ENCODE measurements at places on chromosomes 1 and 21.

GRCh38 chr21:45080232-45080631, 5.9 kb downstream of the ADARB1 start:
- no peak for DNase-seq

DNA sequence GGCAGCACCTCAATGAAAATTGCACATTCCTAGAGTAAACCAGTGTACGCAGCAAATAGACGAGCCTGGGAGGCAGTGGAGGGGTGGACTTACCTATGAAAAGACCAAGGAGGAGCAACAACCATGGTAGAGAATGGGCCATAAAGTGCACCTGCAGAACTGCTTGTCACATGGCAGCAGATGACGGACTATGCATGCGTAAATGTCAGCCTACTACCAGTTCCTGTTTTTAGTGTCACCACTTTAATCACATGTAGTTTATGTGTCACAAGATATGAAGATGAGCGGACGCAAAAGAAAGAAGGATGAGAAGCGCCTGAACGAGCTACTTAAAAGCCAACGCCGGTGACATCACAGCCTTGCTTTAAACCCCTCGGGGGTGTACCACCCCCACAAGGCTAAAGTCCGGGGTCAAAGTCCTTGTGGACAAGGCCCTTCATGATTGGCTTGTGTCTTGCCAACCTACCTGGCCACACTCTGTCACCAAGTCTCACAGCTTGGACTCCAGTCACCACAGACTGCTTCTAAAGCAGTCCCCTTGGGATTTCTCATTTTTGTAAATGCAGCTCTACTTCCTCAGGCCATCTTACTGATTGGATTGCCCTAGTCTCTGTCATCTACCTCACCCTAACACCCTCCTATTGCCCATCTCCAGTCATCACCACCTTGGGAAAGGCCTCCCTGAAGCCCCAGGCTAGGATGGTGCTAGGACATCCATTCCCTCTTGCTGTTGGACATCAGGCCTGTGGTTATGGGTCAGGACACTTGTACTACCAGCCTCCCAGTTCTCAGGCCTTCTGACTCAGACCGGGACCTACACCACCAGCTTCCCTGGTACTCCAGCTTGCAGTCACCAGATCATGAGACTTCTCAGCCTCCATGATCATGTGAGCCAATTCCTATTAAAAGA, 6.0 kb upstream of the LY9 start:
- no peak for DNase-seq

DNA sequence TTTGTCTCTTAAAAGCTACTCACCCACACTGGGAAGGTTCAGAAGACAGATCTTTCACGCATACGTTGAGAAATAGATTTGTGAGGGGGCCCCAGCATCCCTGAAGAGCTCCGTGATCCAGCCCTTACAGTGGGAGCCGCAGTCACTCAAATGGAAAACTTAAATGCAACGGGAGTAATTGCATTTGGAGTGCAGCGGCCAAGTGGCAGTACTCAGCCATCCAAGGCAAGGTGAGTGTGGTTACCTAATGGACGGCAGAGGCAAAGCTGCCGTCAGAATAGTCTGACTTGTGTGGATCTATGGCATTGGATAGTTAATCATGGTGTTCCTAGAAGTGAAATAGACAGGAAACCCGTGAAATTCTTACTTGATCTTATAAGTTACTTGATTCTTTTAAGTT, 5.1 kb downstream of the SPSB1 start:
- DNase-seq, result no peak

DNA sequence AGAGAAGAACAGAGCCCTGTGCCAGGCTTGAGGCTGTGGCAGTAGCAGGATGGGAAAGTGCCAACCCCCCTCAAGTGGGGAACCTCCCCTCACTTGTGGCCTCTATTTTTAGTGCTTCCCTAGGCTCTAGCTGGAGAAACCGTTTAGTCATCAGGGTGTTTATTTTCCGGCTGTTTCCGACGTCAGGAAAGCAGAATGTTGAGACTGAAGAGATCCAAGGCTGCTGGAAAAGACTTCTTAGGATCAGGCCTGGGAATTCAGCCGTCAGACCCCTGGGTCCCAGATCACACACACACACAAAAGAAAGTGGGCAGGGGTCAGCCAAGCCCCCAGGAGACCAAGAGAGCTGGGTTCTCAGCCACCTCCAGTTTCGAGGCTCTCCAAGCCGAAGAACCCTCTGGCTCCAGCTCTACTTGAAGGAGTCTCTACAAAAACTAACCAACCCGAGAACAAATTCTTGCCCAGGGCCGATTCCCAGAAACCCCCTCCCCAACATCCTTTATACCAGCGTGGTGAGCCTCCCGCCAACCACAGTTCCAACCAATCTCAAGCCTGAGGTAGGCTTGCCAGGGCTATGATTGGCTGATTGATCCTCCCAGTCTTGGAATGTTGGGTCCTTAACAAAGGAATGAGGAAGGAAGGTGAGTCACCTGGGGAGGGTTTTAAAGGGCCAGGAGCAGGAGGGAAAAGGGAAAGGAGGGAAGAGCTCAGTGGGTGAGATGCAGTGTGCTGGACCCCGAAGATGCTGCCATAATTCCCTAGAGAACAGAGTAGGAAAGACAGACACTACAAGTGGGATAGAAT, 2.5 kb upstream of the MEF2D start:
- no peak for DNase-seq

GRCh38 chr21:41775149-41775472, 8.3 kb upstream of the RIPK4 start:
- no peak for DNase-seq

DNA sequence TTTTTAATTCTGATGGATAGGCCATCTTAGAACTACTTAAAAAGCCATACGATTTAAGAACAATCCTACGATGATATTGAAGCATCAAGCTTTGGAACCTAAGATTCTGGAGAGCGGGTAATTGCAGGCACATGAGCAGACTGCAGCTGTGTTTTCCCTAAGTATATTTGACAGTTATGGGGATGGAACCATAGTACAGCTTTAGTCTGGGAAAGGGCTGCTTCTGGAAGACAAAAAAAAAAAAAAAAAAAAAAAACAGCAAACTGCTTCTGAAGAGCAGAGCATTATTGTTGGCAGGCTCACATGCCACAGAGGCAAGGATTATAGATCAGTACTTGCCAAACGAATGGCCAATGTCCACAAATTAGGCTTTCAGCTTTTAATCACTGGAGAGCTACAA, 1618.7 kb downstream of the AMY1C start:
- no peak for DNase-seq

GRCh38 chr1:60791226-60791625, 291.1 kb upstream of the NFIA start:
- no peak for DNase-seq

- no peak for DNase-seq
Measured at GRCh38 chr1:26941311-26941710, 19.0 kb downstream of the KDF1 start.

GRCh38 chr1:189939967-189940366, 537.7 kb downstream of the BRINP3 start:
- DNase-seq, result no peak

DNA sequence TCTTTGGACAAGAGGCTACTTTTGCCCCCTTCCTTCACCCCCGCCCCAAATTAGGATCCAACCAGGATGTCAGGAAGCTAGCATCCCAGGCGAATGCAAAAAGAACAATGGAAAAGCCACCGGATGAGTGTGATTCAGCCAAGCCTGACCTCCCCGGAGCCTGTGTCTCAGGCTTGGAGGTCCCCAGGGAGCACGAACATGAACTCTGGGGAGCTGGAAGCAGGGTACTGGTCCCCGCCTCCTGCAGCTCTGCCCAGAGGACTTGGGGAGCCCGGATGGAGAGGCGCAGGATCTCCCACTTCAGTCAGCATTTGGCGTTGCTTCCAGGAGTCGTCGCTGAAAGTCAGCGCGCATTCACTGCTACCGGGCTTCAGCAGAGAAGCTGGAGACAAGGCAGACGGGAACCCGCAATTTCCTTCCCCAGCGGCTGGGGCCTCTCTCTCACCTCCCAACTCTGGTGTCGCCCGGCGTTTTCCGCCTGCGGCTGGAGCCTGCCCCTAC, 1.8 kb upstream of the TBX15 start:
- no peak for DNase-seq

DNA sequence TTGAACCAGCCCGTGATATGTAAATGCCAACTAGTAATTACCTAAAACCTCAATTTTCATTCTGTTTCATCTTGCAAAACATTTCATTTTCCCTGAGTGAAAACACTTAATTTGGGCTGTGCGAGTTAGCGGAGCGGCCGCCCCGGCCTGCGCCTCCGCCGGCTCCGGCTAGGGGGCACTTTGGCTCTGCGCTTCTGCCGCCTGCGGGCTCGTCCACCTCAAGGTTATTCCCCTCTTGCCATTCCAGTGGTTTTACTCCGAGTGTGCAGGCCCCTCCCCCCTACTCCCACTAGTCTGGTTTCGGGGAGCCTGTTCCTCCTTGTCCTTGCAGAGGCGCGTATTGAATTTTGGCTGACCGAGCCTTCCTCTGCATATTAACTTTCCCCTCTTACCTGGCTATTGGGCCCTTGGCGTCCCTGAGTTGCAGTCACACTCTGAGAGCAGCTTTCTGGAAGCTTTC, 55.6 kb downstream of the PEX14 start:
- no peak for DNase-seq

- no peak for DNase-seq
Measured at GRCh38 chr1:109796484-109797302, 33.0 kb upstream of the EPS8L3 start.

- DNase-seq, result no peak
Measured at GRCh38 chr1:112557385-112557784, 48.6 kb downstream of the WNT2B start.

DNA sequence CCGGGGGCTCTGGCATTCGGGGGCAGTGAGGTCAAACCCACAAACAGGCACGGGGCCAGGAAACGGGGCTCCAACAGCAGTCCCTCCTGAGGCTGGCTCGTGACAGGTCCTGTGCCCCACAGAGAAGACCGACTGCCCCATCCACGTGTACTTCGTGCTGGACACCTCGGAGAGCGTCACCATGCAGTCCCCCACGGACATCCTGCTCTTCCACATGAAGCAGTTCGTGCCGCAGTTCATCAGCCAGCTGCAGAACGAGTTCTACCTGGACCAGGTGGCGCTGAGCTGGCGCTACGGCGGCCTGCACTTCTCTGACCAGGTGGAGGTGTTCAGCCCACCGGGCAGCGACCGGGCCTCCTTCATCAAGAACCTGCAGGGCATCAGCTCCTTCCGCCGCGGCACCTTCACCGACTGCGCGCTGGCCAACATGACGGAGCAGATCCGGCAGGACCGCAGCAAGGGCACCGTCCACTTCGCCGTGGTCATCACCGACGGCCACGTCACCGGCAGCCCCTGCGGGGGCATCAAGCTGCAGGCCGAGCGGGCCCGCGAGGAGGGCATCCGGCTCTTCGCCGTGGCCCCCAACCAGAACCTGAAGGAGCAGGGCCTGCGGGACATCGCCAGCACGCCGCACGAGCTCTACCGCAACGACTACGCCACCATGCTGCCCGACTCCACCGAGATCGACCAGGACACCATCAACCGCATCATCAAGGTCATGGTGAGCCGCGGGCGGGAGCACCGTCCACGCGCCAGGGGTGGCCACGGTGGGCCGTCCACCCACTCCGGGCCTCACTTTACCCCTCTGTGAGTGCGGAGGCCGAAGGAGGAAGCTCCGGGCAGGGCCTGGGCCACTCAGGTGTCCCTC, 14.2 kb downstream of the COL6A2 start:
- no peak for DNase-seq

GRCh38 chr1:147834181-147834580, 68.4 kb upstream of the GJA8 start:
- no peak for DNase-seq

DNA sequence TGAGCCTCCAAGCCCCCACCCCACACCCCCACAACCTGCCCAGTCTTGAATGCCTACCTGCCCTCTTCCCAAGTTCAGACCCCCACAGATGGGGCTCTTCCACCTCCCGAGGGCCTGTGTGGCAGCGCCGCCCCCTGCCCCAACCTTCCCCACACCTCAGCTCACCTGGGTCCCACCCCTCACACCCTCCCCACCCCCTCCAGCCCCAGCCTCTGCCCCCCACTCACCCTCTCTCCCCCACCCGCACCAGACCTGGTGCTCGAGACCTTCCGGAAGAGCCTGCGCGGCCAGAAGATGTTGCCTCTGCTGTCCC, 9.2 kb downstream of the TNFRSF18 start:
- no peak for DNase-seq

- no peak for DNase-seq
Measured at GRCh38 chr1:59539961-59540681, 243.2 kb downstream of the FGGY start.

- no peak for DNase-seq
Measured at GRCh38 chr1:15027515-15027986, 126.0 kb upstream of the TMEM51 start.

GRCh38 chr1:198387587-198387986, 152.9 kb downstream of the ATP6V1G3 start:
- no peak for DNase-seq

- DNase-seq, result no peak
Measured at GRCh38 chr1:29653034-29653810, 416.9 kb downstream of the PTPRU start.

- DNase-seq, result no peak
Measured at GRCh38 chr1:228162286-228163006, 3.2 kb upstream of the IBA57 start.

DNA sequence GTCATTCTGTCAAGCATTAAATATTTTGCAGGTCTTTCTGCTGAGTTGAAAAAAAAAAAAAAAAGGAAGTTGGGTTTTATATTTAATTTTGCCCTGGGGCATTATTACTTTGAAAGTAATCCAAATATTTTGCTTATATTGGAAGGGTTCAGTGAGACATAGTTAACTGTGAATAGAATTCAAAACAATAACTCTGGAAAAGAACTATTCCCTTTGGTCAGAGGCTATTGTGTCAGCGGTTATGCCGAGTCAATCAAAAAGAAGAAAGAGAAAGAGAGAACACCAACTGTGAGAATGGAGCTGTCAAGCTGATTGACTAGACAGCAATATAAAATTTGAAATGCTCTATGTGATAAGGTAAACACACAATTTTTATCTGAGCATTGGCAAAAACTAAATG, 761.7 kb downstream of the ADGRL2 start:
- no peak for DNase-seq

- DNase-seq, result no peak
Measured at GRCh38 chr21:31078796-31079195, 40.5 kb upstream of the KRTAP19-8 start.

GRCh38 chr1:183580281-183580682, 10.0 kb downstream of the NCF2 start:
- DNase-seq, result peak; percentile 61

GRCh38 chr1:241331328-241332036, 25.5 kb downstream of the RGS7 start:
- no peak for DNase-seq

- DNase-seq, result no peak
Measured at GRCh38 chr21:41966041-41966833, 12.4 kb upstream of the C2CD2 start.

- no peak for DNase-seq
Measured at GRCh38 chr1:10070206-10070605, 37.4 kb downstream of the UBE4B start.

- peak; percentile 60 for DNase-seq
Measured at GRCh38 chr1:116498789-116499628, 71.8 kb downstream of the CD58 start.

GRCh38 chr1:160981584-160982411, 27.2 kb upstream of the ITLN2 start:
- DNase-seq, result no peak

DNA sequence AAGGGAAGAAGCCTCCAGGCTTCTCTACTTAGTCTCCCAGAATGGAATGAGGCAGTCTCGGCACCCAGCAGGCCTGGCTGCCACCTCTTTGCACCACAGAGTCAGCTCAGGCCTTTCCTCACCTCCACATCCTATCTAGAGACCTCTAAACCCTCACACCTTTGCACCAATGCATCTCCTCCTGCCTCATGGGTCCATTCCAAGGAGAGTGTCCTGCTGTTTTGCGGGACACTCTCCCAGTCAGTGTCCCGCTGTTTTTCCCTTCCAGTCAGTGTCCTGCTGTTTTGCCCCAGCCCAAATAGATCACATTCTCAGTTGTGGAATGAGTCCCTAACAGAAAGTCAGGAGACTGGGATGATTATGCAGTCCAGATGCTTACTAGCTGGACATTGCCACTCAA, 185.6 kb upstream of the CAMK1G start:
- DNase-seq, result no peak
